ENCODE measurements at places on chromosomes 6 and 20.

- DNase-seq: no peak
These were observed 48.0 kb downstream of the VAPB start for GRCh38 chr20:58436868-58437645.

DNA sequence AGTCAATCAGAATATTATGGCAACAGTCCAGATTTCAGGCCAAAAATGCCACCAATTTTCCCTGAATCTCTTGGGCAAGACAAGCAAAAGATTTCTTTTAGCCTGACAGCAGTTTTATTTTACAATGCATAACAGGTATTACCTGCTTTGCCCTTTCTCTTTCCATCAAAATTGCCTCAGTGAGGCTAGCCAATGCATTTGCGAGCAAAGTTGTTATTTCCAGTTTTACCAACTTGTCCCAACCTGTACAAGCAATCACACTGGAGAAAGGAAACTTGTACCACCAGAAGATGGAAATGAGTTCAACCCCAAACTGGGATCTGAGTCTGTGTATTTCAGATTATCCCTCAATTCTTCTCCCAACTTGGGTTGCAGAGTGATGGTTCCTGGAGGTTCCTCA lies 279.9 kb upstream of the CDYL start:
- DNase-seq: no peak

- DNase-seq: no peak
These were observed 44.1 kb upstream of the ADGRF4 start for GRCh38 chr6:47654255-47654654.

GRCh38 chr6:145829950-145830349 lies 15.4 kb upstream of the FBXO30 start:
- no peak for DNase-seq

DNA sequence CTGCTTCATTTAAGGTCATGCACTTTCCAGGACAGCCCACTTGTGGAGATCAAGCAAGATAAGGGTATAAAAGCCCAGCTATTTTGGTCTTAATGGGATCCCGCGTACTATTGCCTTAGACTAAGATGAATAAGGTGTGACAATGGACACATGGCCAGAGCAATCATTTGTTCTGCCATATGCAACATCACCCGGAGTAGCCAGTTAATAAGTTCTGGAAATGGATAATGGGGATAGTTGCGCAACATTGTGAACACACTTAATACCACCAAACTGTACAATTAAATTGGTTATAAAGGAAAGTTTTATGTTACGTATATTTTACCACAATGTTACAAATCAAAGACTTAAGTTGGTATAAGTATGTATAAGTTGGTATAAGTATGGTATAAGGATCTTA lies 674.5 kb downstream of the HDGFL1 start:
- no peak for DNase-seq

GRCh38 chr6:150510576-150510975 lies 89.1 kb upstream of the PLEKHG1 start:
- DNase-seq: no peak

GRCh38 chr6:147999001-147999540 lies 343.6 kb upstream of the SASH1 start:
- DNase-seq: no peak

DNA sequence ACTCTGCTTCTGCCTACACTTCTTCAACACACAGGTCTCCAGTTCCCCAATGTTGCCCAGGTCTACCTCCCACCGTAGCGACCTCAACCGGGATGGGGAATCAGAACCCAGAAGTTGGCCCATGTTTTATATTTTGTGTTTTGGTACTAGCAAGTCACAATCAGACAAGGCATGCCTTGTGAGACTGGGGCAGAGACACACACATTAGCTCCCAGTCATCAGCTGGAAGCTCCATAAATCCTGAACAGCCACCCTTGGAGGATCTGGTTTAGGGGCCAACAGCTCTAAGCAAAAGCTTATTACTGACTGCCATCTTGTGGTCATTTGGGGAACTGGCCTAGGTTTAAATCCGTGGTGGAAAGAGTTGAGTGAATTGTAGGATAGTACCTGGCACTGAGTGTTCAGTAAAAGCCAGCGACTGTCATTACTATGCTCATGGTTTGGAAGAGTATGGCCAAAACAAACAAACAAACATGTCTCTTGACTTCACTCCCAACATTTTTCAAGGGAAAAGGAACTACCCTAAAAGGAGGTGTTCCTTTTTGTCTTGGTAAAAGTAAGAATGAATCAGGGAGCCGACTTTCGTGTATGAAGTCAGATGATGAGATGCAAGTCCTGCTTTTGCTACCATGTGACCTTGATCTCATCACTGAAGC lies 40.5 kb downstream of the PIM1 start:
- peak; percentile 88 for DNase-seq

DNA sequence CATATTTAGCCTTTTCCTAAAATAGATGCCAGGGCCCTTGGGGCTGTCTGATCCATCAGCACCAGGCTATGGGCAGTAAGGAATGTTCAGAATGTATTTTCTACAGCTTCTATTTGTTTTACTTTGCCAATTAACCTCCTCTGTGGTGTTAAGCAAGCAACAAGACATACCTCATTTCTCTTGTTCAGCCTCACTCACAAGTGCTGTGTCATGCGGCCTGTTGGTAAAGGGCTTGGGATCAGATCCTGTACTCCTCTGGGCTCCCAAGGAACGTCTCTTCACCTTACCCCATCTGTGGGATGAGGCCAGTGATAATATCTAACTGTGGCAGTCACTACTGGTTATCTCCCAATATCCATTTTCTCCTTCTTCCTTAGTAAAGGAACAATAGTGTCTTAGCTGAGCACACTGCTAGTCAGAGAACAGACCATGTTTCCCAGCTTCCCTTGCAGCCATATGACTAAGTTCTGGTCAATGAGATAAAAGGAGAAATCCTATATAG lies 7.0 kb upstream of the DSTN start:
- no peak for DNase-seq

GRCh38 chr6:164167873-164168405 lies 753.4 kb downstream of the QKI start:
- no peak for DNase-seq

- no peak for DNase-seq
These were observed 429.1 kb downstream of the ADGRB3 start for GRCh38 chr6:69064226-69064625.

- no peak for DNase-seq
These were observed 79.5 kb upstream of the MARCKS start for GRCh38 chr6:113777601-113778000.

GRCh38 chr6:11563793-11564192 lies 26.2 kb downstream of the TMEM170B start:
- DNase-seq: no peak

DNA sequence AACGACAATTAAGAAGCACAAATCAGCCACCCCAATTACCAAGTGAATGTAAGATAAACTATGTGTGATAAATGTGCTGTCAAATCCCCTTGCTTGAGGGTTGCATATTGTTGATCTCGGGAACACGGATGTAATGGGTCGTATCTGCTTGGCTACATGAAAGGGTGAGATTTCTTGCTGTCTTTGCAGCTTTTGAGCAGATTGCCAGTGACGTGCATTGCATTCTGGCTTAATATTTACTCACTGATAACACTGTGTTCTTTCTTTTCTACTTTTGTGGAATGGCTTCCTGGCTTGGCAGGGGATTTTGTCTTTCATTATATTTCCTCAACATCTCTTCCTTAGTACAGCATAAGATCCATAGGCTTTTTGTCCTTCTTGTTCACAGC lies 10.5 kb upstream of the FAM210B start:
- DNase-seq: no peak

GRCh38 chr6:92114091-92114675 lies 1305.2 kb downstream of the EPHA7 start:
- DNase-seq: no peak

DNA sequence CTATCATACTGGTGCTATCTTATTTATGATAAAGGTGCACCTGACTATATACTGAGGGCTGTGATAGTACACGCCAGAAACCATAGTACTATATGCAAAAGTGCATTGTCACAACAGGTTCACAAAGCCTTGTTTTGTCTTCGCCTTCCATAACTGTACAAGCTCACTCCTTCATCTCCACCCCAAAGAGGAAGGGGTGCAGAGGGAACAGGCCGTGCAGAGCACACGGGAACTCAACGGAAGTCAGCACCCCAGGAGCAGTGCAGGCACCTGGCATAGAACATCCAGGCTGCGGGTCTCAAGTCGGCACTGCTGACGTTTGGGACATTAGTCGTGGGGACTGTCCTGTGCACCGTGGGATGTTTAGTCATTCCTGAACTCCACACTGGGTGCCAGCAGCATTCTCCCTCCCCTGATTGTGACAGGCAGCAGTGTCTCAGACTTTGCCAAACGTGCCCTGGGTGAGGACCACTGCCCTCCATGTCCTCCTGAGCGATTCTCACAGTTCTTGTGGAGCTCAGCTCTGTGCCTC lies 99.7 kb downstream of the PXDC1 start:
- no peak for DNase-seq

GRCh38 chr20:17614176-17614811 lies 44.4 kb downstream of the DSTN start:
- DNase-seq: no peak

DNA sequence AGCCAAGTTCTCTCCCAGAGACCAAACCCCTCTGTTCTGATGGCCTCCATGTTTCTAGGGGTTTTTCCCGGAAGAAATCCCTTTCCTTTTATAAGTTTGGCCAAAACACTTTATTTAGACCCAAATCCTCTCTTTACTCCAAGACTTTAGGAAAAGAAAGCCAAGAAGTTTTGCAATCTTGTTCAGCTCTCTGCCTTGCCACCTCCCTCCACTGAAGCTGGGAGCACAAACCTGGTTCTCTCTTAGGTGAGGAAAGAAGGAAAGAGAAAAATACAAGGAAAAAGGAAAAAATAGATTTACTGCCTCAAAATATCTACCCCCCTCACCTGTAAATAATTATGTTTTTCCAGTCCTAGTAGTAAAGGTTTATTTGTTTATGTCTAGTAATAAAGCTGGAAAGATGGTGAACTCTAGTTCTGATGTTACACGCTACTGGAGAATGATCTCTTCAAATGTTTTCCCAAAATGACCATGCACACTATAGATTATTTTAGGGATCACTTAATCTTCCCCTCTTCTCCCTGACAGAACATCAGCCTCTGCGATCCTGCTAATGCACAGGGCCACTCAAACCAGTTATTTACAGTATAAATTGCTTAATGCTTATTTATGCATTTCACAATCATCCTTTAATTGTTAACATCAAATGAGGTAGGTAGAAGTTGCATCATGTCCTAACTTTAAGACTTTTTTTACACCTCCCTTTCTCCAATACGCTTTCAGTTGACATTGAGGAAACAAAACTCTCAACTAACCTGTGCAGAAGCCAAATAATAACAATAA lies 10.9 kb upstream of the ARG1 start:
- DNase-seq: no peak

DNA sequence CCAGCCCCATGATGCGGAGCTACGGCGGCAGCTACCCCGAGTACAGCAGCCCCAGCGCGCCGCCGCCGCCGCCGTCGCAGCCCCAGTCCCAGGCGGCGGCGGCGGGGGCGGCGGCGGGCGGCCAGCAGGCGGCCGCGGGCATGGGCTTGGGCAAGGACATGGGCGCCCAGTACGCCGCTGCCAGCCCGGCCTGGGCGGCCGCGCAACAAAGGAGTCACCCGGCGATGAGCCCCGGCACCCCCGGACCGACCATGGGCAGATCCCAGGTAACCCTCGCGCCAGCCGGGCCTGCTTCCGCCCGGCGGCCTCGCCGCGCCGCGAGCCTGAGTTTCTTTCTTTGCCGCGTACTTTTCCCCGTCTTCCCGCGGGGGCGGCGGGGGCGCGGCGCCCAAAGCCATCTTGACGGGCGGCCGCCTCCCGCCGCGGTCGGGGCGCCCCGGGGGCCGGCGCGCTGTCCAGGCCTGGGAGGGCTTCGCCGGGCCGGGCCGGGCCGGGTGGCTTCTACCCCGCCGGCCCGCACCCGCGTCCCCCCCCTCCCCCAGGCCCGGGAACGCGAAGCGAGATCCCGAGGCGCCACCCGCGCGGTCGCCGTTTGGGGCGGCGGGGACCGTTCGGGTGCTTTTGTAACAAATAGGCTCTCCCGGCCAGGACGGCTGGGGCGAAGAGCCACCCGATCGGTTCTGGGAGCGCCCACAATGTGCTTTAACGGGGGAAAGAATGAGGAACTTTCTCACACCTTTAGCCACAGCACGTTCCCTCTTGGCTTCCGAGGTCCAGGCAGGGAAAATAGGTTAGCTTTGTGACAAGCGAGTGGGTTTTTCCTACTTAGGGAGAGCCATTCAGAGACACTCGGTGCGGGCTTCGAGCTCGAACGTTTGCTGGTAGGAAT lies 2.3 kb downstream of the ARID1B start:
- peak; percentile 42 for DNase-seq

DNA sequence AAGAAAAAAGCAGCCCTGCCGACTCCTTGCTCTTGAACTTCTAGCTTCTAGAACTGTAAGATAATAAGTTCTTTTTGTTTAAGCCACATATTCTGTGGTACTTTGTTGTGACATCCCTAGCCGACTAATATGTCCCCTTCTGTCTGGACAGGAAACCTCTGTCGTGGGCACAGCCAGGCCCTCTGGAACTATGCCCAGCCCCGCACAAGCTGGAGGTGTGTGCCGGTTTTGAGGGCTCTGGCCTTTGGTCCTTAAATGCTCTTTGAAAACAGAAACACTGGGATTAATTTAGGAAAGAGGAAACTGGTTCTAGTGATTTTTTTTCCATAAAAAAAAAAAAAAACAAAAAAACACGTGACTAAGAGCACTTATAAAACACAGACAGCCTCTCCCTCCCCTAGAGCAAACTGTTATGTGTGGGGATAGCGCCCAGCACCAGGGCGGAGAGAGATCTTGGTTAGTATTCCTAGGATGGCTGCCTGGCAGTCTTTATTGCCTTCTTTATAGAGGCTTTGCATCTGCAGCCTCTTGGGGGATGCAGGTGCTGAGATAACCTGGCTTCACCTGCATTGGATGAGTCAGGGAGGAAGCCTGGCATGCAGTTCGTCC lies 244.3 kb downstream of the NFATC2 start:
- DNase-seq: no peak

- no peak for DNase-seq
These were observed 218.8 kb upstream of the RNF24 start for GRCh38 chr20:4234128-4234527.

GRCh38 chr20:18676396-18676795 lies 88.5 kb downstream of the DTD1 start:
- DNase-seq: no peak

DNA sequence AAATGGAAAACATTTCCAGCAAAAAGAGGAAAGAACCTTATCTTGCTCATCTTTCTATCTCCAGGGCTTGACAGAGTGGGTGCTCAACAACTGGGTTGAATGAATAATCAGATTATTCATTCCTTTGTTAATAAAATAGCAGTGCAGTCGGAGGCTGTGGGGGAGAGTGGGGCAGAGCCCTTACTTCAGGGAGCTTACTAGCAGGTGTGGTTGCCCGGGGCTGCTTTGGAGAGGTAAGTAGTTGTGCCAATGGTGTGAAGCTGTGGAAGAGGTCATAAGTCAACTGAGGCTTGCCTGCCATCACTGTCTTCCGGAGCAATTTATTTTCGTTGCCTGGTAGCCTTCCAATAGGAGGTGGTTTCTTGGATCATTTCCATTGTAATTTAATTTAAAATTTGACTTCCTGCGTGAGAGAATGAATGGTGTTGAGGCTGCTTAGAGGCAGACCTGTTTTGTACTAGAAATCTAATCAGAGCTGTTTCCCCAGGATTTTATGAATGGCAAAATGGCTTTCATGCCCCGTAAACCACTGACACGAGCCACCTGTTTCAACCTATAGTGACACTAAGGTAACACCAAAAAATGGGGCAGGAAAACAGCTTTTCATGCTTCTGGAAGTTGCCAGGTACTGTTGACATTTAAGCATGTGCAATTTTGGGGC lies 51.4 kb downstream of the ZDHHC14 start:
- DNase-seq: no peak
